ENCODE measurements at places on chromosomes 12 and 14.
A peak's percentile ranks its signal among the peaks of the same experiment; 100 is the strongest.

- no peak for DNase-seq
These were observed 138.7 kb upstream of the MED13L start for GRCh38 chr12:116416166-116416565.

GRCh38 chr12:130992448-130992847 lies 38.7 kb downstream of the ADGRD1 start:
- peak; percentile 72 for DNase-seq

DNA sequence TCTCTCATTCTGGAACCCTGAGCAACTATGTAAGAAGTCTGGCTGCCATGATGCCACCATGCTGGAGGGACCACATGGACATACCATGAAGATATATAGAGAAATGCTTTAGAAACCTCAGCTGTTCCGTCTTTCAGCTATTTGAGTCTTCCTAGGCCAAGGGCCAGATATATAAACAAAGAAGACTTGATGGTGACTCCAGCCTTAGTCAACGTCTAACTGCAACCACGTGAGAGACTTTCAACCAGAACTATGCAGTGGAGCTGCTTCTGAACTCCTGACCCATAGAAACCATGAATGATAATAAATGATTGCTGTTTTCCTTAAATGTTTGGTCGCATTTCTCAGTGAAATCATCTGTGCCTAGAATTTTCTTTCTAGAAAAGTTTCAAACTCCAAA lies 20.0 kb upstream of the KITLG start:
- no peak for DNase-seq

DNA sequence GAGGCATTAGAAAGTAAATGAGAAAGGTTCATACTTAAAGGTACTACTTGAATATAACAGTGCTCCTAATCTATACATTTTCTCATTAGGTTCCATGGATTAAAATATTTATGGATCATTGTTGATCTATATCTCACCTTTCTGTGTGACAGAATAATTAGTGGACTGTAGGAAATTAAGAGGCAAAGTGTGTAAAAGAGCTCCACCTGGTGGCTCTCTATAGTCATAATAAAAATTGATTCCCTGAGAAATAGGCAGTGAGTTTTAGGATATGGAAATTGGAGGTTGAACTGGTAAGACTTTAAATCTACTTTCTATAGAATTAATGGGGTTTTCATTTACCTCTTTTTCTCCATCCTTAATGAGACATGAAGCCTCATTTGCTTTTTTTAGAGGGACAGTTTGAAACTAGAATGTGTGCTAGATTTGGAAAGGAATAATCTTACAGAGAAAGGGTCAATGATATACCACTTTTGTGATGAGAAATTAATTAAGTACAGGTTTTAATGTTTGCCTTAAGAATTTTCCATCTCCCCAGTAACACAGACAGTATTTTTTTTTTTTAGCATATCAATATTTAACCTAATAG lies 11.8 kb upstream of the DERA start:
- DNase-seq = peak; percentile 76

DNA sequence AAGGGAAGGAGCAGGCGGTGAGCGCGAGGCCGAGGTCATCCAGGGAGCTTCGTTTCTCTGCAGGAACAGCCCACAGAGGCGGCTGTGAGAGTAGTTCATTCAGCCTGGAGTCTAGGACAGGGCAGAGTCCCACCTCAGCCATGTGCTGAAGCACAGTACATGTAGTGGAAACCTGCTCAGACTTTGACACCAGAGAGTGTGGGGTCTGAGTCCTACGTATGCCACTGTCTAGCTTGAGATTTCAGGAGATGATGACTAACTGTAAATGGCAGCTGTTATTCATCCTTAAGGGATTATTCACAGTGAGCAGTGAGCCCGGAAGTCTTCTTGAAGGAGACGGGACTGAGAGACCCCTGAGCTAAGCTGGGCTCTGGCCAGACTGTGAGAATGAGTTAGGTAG lies 938 bp upstream of the SLC6A13 start:
- DNase-seq = no peak

GRCh38 chr14:105841022-105842009 lies 314.9 kb downstream of the TMEM121 start:
- DNase-seq = no peak

DNA sequence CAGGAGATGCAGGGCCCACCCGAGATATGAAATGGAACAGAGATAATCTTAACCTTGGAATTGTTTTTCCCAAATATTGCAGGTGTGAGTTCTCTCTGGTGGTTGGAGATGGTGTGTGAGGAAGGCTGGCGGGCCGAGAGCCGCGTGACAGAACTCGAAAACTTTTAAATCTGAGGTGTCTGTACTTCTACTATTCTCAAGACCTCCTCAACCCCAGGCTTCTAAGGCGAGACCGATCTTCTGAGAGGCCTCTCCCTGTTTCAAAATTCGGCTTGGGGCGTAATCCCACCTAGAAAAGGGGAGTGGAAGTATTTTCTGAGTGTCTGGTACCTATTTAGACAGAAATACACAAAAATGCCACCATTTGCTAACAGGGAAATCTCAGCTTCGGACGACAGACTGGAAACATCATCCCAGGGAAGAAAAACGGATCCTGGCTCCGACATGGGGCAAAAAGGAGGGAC lies 611 bp downstream of the SARNP start:
- no peak for DNase-seq

DNA sequence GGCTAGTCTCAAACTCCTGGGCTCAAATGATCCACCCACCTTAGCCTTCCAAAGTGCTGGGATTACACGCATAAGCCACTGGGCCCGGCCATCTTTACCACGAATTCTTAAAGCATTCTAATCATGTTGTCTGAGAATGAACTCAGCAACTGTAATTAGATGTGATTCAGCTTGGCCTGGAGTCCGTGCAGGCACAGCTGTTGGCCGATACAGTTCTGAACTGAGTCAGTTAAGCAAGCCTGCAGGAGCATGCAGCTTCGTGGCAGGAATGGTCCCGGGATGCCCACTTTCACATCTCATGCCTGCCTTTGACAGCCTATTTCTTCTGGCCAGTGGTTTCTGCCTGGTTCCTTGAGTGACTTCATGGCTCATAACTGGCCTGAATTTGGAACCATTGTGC lies 194.1 kb downstream of the ANO6 start:
- no peak for DNase-seq

GRCh38 chr12:108981835-108982234 lies 39.0 kb downstream of the SVOP start:
- no peak for DNase-seq
